ENCODE measurements at places on chromosomes 4 and X. TPM values are rescaled to one million over a fixed set of nuclear protein-coding genes. Genes with fewer than 3 reads are reported as not detected.

GRCh38 chrX:20383477-20383876, 116.8 kb upstream of the RPS6KA3 start:
- DNase-seq: no peak

- DNase-seq: no peak
Measured at GRCh38 chrX:17919896-17920446, 58.9 kb upstream of the RAI2 start.

DNA sequence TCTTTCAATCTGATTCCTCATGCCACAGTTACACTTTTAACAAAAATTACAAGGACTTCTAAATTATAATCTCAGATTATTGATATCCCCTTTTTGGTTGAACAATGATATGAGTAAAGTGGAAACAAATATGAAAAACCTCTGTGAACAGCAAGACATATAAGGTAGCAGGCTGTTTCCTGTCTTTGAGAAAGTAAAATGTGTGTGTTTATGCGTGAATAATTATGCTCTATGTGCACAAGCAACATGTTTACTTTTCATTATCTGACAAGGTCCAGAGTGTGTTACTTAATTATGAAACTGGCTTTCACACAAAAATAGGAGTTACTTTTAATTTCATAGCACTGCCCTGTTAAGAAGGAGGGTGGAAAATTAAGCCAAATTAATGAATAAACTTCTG, 43.1 kb downstream of the DDIT4L start:
- DNase-seq: no peak

- no peak for DNase-seq
Measured at GRCh38 chrX:67426946-67427345, 116.9 kb upstream of the AR start.

DNA sequence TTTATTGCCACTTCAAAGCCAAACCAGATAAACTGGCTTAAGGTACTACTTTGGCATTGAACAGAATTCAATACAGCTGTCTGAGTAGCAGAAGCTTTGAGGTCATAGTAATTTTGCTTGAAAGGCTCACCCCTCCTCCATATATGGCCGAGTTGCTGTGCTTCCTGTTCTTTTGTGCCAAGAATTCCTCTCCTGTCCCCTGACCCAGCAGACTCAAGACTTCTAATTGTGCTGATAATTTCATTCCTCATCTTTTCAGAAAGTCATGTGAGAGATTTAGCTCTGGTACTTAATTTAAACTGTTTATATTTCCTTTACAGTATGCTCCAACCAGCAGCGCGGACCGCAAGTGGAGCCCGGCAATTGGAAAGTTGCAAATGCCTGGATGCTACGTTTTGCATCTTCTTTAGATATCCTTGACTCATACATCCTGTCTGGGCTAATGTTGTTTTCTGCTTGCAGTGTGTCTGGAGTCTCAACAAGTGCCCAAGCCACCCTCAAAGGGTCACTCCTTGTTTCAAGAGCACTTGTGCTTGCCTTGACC, 373.4 kb downstream of the PDGFC start:
- no peak for DNase-seq

DNA sequence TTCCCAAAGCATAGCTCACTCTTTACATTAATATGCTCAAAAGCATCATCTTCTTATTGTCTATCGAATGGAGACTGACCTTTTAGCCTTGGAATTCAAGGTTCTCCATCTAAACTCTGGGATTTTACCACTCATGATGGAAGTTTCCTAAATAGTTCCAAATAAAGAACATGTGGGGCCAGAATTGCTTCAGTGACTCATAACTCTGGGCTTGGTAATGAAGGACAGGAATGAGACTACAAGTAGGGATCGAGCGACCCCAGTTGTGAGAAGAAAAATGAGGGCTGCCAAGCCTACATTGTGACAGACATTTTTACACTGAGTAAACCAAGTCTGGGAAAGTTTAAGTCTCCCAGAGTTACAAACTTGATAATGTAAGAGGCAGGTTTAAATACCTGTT, 269.9 kb downstream of the CBLL2 start:
- no peak for DNase-seq

- DNase-seq: no peak
Measured at GRCh38 chr4:123846561-123846960, 450.0 kb downstream of the SPRY1 start.

- DNase-seq: no peak
Measured at GRCh38 chr4:98728433-98728832, 70.0 kb upstream of the TSPAN5 start.

DCAF12L1 gene
- polyA plus RNA-seq: 9.6 TPM

SLC6A8 gene
- 65.3 TPM for polyA plus RNA-seq

ZNF280C gene
- polyA plus RNA-seq: 9.0 TPM

NAP1L5 gene
- 14.6 TPM for polyA plus RNA-seq

GPR34 gene
- polyA plus RNA-seq: 4.2 TPM

LCORL gene
- 24.3 TPM for polyA plus RNA-seq
